ENCODE measurements at places on chromosomes 3 and 15.

DNA sequence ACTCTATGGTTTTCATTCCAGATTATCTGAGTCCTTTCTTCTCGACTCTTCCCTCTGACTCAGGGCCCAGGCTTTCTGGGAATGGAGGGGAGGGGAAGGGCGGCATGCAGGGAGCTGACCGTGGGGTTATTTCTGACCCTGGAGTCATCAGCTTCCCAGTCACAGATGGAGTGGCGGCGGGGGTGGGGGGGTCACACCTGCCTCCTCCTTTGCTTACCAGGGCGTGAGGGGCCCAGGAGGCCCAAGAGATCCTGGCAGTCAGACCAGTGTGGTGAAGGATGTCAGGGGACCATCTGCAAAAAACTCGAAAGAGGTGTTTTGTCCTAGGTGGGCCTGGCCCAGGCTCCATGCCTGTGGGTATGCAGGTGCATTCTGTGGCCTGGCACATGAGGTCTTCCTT is 996 bp upstream of the XIRP1 start:
- DNase-seq = no peak

DNA sequence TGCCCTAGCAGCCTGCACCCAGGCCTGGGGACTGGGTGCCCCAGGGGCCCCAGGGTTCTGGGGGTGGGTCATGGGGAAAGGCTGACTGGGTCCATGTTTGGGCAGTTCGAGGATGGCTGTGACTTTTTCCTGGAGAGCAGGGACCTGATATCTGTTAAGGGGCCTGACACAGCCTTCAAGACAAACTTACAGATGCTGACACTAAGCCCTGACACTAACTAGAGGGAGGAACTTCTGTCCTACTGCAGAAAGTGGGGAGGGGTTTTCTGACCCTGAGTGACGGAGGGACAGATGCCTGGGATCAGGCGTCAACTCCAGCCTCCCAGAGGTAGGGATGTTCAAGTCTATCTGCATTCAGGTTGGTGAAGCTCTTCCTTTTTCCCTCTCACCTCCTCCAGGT is 45.0 kb upstream of the SLC6A11 start:
- DNase-seq = no peak

DNA sequence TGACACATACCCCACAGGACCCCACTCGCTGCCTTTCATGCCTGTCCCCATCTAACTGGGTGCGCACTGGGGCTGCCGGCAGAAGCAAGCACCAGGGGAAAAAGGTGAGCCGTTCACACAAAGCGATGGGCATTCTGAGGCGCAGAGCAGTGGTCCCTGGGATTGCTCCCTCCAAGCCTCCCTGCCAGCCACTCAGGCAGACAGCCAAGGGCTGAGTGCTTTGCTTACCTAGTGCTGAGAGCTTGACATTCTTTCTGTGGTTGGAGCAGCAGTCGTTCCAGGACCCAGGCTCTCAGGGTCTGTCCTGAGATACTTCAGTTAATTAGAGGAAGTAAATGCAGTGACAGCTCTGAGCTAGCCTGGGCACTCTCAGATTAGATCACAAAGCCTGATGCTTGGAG is 5.7 kb downstream of the ESYT3 start:
- DNase-seq = no peak

DNA sequence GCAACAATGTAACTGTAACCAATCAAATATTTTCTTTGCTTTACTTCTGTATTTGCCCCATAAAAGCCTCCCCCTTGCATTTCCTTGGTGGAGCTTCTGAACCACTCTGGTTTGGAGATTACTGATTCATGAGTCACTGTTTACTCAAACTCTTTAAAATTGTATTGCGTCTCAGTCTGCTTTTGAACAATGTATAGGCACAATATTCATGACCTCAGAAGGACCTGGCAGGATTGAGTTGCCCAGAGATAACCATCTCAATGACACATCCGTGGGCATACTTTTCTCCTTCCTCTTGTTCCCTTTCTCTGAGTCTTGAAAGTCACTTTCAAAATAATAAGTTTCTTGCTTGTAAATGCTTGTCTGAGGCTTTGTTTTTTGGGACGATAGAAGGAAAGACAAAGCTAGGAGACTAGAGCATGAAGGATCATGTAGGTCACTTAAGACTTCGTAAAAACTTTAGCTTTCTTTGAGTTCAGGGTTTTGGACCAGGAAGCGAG is 57.1 kb upstream of the POU1F1 start:
- no peak for DNase-seq

GRCh38 chr15:83210619-83211018 is 3.0 kb upstream of the HDGFL3 start:
- DNase-seq = no peak

- DNase-seq = no peak
Measured at GRCh38 chr3:167651826-167652225, 1.9 kb downstream of the WDR49 start.

- DNase-seq = no peak
Measured at GRCh38 chr15:31525988-31526665, 199.5 kb downstream of the KLF13 start.

DNA sequence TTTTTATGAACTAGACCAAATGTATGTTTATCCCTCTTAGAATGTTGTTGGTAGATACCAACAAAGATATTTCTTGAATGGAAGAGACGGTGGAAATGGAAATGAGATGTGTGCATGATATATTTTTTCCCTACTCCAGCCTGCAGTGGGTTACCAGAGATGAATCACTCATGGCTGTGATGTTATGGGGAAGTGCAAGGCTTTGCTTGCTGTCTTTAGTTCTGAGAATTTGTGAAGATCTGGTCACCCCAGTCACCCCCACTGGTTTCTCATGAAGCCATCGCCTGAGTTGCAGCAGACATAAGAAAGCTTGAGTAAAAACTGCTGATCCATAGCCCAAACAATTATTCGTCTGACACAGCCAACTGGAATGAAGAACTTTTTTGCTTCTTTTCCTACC is 78.1 kb upstream of the EOMES start:
- no peak for DNase-seq

DNA sequence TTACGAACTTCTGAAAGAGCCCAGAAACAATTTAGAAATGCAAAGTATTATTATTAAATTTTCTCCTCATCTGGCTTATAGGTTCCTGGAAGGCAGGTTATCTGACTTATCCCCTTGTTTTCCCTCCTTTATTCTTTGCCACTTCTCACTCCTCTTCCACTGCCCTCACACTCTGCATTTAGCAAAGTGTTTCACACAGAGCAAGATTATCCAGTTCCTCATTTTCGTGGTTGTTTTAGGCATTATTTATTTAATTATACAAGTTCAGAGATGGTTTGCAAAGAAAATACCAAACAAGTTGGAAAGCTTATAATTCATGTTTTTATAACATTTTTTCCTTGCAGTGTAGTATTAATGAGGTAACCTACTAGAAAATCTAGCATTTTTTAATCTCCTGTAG is 544.9 kb downstream of the NSUN3 start:
- DNase-seq = no peak

- no peak for DNase-seq
Measured at GRCh38 chr3:87798567-87798947, 260.2 kb downstream of the CGGBP1 start.

- no peak for DNase-seq
Measured at GRCh38 chr3:37985637-37986320, 4.8 kb upstream of the VILL start.

DNA sequence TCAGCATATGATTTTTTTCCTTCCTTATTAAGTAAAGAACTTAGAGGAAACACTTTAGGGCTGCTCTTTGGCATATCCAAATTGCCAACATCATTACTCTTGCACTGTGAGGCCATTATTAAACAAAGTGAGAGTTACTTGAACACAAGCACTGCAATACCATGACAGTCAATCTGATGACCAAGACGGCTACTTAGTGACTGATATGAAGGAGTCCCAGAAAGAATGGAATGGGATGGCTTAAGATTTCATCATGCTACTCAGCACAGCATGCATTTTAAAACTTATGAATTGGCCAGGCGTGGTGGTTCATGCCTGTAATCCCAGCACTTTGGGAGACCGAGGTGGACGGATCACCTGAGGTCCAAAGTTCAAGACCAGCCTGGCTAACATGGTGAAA is 55.2 kb downstream of the FAM98B start:
- DNase-seq = no peak

DNA sequence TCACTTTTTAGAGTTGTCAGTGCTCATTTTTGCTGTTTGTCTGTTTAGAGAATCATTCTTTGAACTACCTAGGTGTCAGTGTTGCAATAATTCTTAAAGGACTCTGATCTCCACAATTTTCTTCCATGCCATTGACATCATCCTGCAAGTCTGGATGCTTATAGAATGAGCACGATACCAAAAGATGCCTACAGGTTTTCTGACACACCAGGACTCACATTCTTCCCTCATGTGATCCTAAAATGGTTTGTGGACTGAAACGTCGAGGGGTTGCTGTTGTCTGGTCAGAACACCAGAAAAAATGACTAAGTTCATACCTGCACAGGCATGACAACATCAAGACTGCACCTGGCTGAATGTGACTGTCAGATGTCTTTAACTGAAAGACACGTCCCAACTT is 95.9 kb downstream of the SEMA5B start:
- DNase-seq = no peak

DNA sequence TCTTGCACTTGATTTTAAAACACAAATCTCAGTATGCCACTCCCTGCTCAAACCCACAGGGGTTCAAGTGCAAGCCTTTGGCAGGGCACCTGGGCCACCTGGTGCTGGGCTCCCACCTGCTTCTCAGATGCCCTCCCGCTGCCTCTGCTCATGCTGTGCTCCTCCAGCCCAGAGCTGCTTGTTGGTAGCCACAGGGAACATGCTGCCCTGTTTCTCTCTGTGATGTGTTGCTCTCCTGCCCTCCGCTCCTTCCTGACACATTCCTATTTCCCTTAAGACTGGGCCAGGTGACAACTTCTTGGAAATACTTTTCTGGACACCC is 27.1 kb upstream of the KY start:
- no peak for DNase-seq

DNA sequence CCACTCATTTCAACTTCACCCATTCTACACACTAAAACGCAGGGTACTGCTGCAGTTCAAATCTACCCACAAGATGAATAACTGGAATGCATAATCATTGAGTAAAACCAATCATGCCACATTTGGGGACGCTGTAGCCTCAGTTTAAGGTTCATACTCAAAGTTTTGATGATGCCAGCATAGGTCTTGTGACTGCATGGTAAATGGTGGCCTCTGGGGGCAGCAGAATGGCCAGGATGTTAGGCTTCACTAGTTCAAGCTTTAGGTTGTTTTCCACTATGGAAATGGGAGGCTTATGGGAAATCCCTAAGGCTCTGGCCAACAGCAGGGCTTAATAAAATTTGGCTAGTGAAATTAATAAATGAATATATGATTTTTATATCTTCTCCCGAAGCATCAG is 104.3 kb upstream of the TSC22D2 start:
- no peak for DNase-seq

- no peak for DNase-seq
Measured at GRCh38 chr15:58604455-58604923, 145.0 kb downstream of the ADAM10 start.

DNA sequence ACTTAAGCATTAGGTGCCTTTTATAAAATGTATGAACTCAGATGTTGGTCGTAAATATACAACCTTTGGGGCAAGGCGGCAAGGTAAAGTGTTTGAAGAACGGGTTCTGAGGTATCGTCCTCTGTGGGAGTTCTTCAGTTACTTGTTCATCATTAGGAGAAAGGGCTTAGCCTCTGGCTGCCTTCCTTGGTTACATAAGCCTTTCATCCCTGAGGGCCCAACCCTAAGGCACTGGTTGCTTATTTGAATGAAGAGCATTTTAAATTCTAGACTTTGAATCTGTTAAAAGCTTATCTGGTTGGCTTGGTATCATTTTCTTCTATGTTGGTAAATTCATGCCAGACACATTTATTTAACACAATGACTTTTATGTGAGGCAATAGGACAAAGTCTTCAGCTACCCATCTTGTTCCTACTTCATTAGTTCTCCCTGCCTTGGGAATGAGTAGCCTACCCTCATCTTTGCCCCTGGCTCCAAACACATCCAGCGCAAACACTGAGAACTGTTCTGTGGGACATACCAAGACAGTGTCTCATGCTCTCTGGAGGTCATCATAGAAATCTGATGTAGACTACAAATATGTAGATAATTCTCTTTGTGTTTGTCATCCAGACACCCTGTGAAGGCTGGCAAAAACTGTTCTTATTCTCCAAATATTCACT is 12.4 kb upstream of the CCDC80 start:
- DNase-seq = peak; percentile 54

- no peak for DNase-seq
Measured at GRCh38 chr3:90055666-90056065, 948.2 kb downstream of the EPHA3 start.

- no peak for DNase-seq
Measured at GRCh38 chr3:111874177-111874820, 15.2 kb downstream of the PHLDB2 start.

DNA sequence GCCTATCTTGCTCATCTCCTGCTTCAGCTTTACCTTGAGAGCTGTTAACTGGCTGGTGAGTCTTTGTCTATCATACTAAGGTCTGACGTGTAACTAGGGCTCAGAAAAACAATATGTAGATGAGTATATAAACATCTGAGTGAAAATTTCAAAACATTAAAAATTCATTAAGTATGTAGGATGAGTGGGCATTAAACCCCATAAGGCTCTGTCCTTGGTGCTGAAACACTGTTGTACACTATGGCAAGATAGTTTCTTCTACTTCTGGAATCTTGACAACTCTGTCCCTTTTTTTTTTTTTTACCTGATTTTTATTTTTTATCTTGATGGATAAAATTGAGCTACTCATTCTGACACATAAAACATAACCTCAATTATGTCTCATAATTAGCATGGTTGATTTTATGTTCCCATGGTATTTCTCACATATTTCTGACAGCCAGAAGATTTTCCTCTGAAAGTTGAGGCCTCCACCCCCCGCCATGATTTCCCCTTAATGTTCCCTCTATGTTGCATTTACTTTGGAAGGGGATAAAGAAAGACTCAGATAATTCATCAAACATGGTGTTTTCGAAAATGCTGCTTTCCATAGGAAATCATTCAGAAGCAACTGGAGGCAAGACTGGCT is 54.3 kb downstream of the DGKG start:
- no peak for DNase-seq

GRCh38 chr3:43289401-43289800 is 3.1 kb downstream of the SNRK start:
- no peak for DNase-seq

GRCh38 chr3:32399030-32399620 is 7.5 kb downstream of the CMTM7 start:
- no peak for DNase-seq

DNA sequence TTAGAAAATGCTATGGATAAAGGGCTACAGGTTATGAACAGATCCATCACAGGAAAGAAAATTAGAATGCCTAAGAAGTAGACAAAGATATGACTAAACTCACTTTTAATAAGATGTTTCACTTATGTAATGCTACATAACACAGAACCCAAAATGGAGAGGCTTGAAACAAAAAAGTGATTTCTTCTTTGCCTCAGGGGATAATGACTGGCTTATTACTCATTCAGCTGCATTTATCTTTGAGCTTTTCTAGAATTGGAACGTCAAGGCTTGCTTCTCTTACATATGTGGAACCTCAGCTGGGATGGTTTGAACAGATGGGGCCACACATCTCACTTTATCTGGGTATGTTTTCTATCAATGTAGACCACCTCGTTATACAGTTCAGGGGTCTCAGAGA is 120.6 kb upstream of the EPHA3 start:
- DNase-seq = no peak

- no peak for DNase-seq
Measured at GRCh38 chr3:55826731-55827496, 339.8 kb upstream of the WNT5A start.

GRCh38 chr3:25297667-25298585 is 130.1 kb upstream of the RARB start:
- DNase-seq = no peak

All from tibial nerve (tissue), 4 donors.